ENCODE measurements at places on chromosomes 3 and 15. TPM values are rescaled to one million over a fixed set of nuclear protein-coding genes. Genes with fewer than 3 reads are reported as not detected.

HCN4 gene
- 0.38 TPM for total RNA-seq

GREM1 gene
- total RNA-seq, result 2.4 TPM

KCNAB1 gene
- not detected for total RNA-seq

ACAD11 gene
- 8.0 TPM for total RNA-seq

MORC1 gene
- total RNA-seq, result not detected

All from A549 treated with AZD2906 at 1 μM for 4 hours (cell line).